ENCODE measurements at places on chromosomes 6 and 20.

- DNase-seq = no peak
Measured at GRCh38 chr6:111564482-111564945, 41.2 kb downstream of the TRAF3IP2 start.

DNA sequence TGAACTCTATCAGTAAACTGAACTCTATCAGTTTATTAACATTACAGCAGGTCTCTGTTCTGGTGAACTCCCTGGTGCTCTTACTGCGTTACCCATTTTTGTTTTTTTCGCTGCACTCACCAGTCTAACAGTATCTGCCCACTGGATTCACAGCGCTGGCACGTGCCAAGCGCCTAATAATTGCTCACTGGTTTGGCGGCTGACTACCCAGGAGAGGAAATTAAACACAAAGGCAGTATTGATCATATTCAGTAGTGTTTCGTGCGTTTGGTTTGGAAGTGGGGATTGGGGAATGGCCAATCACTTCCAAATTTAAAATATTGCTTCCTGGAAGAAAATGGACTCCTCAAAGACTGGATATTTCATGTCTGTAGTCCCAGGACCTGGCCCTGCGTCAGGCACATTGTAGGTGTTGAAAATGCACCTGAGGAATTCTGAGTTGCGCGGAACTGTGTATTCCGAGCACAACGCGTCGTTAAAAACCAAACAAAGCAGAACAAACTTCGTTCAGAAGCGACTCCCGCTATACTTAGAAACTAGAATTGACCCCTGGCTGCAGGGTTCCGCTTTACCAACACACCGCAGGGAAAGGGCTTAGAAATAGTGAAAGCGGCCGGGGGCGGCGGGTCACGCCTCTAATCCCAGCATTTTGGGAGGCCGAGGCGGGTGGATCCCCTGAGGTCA lies 1.1 kb upstream of the RPS12 start:
- DNase-seq = peak; percentile 75

GRCh38 chr6:169583886-169584541 lies 117.8 kb downstream of the WDR27 start:
- peak; percentile 40 for DNase-seq

DNA sequence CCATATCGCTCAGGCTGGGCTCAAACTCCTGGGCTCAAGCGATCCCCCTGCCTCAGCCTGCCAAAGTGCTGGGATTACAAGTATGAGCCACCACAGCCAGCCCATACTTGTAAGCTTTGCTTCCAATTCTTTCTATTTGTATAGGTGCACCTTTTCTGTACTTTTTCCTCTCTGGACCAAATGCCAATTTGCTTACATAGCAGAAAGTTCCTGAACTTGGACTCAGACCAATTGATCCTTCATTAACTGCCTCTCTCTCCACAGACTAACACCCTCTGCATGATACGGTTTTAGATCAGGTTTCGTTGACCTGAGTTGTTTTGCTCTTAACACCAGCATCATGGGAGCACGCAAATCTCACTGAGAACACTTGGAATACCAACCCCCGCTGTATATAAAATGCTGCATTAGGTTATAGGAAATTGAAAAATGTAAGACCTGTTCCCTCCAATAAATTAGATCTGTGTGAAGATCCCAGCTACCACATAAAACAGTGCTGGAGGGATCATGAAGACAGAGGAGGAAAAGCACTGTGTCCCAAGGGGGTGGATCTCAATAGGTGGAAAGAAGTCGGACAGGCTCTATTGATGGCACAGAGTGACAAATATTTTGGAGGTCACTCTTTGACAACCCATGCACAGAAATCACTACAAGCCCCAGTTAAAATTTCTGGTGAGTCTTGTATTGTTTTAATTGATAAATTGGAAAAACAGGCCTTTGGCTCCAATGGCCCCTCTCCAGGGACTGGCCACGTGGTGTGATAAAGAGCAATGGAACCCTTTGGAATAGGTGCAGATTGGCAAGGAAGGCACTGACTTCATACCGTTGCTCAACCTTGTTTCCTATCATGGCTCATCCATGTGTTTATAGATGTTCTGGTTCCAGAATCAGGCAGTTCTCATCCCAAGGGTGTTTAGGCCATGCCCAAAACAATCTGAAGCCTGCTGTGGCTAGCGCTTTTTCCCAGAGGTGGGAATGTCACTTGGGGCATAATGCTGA lies 51.2 kb downstream of the ISM1 start:
- no peak for DNase-seq

DNA sequence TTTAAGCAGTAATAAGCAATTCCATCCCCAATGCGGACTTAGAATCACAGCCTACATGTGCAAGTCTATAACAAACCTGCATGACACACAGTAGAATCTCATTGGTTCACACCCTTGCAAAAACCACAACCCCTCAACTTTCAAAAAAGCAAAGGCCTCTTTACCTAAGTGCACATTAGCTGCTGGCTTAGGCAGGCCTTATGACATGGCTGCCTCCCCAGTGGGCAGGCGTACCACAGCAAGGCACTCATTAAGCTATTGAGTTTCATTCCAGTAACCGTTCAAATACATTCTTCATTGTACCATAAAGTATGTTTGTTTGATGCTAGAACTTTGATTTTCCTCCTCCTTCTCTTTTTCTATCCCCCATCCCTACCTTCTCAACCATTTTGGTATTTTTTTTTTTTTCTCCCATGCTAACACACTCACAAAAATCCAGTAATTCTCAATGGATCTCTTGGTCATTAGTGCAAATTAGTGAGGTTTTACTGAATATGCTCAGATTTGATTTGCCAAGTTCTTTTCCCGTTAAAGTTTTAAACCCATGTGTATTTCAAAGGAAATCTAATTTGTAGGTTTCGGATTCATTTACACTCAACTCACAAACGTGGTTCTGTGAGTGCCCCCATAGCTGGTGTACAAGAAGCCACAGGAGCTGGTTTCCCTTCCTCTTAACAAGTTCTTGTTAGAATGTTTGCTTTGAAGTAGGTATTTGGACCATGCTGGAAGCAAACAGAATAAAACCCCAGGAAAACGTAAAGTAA lies 460.4 kb upstream of the RUNX2 start:
- DNase-seq = no peak

DNA sequence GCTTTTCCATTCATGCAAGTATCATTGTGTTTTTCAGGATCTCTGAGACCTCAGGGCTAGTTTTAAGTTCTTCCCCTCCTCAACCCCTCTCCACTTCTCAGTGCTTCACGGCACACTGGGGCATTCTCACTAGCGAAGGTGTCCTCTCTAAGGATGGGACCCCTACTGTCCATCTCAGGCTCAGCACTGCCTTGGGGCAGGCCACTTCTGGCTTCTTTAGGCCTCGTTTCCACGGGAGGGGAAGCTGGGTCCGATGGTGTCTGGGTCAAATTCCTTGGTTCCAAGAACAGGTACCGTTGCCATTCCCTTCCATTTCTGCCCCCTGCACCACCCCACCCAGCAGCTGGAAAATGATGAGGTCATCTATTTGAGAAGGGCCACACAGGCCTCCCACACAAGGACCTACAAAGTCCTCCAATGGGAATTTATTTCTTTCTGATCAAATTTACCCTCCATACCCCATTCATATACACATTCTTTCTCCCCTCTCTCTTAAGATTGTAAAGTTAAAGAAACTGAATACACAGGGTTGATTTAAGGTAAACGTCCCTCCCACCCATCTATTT lies 17.2 kb downstream of the GNAS start:
- DNase-seq = no peak

DNA sequence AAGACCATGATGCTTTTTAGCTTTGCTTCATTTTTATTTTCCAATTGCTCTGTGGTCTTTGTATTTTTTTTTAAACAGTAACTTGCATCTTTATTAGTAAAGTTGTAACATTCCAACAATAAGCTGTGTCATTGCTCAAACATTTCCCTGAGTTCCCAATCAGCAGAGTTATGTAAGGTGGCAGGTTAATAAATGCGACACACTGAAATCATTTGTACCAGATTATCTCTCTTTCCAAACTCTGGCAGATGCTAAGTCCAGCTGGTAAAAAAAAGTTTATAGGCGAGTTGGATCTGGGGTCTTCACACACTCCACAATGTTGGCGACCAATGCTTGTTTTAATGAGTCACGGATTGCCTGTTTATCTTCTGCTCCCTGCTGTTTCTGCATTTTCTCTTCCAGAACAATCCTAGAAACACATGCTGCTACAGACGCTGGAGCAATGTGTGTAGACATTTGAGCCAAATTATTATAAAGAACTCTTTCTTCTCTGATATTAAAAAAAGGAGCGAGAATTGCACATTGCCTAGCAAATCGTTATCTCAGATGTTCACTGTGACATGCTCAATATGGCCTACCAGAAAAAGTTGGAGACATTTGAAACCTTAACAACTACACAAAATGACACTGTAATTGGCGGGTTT lies 113.6 kb upstream of the IFNGR1 start:
- no peak for DNase-seq

DNA sequence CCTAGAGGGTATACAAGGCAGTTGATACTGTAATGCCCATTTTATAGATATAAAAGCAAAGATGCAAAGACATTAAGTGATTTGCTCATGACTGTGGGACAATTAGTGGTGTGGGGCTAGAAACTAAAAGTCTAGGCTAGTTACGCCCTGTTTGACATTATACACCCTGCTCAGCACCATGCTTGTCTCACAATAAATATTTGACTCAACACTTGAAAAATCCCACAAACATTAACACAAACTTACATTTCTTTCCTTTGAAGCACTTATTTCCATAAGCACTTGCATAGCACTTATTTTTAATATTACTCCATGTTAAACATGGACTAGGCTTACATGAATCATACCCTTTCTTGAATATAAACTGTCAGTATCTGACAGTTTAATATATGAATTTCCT lies 36.5 kb upstream of the SNRPB2 start:
- DNase-seq = no peak

DNA sequence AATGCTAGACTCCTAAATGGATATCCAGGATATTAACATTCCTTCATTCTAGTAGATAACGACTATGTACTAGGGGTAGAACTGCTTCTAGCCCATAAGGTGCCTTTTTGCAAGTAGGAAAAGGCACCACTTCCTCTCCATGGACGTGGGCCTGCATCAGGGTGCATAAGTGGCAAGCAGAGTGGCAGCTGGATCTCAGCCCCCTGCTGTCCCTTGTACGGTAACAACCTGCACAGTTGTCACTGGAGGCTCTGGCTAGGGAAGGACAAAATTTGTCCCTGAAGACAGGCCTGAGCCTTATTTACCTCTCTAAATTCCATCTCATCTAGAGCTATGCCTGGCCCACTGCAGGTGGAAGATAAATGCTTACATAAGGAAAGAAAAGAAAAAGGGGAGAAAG lies 42.5 kb upstream of the SAYSD1 start:
- no peak for DNase-seq

DNA sequence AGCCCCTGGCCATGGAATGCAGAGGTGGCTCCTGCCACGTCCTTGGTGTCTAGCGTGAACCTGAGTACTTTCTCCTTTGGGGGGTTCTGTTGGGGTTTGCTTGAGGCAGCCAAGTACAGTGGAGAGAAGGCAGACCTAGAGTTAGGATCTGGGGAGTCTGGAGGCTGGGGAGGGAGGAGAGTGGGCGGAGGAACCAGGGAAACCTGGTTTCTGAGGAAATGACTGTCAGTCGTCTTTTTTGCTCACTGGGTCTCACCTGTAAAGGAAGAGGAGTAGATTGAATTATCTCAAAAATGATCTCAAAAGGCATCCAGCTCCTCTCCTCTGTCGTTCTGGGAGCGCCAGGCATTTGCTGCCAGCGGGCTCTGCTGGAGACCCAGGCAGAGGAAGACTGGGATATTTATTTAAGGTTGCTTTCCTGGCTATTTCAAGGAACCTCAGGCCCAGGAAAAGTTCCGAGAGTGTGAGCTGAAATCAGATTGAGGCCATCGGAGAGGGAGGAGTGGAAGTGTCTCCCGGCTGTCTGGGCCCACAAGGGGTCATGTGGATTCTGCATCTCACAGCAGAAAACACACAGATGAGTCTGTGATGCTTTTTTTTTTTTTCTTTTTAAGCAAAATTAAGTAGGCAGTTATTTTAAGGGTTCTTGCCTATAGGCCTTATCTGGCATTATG lies 16.1 kb downstream of the EPB41L1 start:
- DNase-seq = no peak

GRCh38 chr20:62350098-62350628 lies 16.9 kb downstream of the LAMA5 start:
- no peak for DNase-seq

- no peak for DNase-seq
Measured at GRCh38 chr20:49634116-49634515, 66.2 kb upstream of the PTGIS start.

- no peak for DNase-seq
Measured at GRCh38 chr6:91094341-91094740, 507.5 kb upstream of the MAP3K7 start.

DNA sequence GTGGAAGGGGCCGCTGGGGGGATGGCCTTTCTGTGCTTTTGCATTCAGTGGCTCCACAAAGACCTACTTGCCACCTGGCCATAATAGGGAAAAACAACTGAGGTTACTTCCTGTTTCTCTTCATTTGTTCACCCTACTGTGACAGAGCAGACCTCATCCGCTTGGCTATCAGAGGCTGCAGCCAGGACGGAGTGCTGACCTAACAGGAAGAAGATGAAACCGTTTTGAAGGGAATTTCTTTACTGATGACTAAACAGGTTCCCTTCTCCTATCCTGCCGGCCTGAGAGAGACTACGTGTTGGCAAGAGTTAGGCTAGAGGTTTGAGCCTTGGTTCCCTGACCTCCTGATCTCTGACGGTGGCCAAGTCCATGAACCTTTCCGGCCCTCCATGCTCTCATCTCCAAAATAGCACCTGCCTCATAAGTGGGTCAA lies 21.3 kb downstream of the PRR18 start:
- DNase-seq = no peak

DNA sequence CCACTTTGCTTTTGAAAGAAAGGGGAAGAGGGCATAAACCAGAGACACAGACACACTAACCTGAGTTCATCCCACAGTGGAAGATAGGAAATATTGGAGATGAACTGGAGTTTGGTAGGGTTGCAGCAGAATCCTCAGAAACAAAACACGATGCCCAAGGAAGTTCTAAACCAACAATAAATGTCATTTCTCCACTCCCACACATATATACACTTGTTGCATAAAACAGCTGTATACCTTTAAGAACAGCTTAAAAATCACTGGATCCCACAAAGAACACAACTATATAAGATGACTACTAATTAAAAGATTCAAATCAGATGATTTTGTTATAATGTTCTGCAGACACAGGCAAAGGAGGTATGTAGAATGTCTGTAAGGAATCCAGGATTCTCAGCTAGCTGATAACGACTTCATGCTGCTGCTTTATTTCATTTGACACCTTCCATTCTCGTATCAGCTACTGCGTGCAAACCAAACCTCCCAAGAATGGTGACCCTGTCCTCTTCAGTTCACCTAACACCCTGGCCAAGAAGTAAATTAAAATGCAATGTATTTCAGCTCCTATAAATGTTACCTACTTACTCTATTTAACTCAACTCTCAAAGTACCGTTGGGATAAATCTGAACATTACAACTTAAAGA lies 14.3 kb downstream of the KIF13A start:
- DNase-seq = no peak

GRCh38 chr20:32139947-32140346 lies 30.4 kb downstream of the TM9SF4 start:
- no peak for DNase-seq
